Activated T-helper 1 cell treated with anti-CD3 and anti-CD28 coated beads, Interleukin-2, amount 50 U/mL, for 16 hours (primary cell): ENCODE measurements at places on chromosomes 2 and 18.

DNA sequence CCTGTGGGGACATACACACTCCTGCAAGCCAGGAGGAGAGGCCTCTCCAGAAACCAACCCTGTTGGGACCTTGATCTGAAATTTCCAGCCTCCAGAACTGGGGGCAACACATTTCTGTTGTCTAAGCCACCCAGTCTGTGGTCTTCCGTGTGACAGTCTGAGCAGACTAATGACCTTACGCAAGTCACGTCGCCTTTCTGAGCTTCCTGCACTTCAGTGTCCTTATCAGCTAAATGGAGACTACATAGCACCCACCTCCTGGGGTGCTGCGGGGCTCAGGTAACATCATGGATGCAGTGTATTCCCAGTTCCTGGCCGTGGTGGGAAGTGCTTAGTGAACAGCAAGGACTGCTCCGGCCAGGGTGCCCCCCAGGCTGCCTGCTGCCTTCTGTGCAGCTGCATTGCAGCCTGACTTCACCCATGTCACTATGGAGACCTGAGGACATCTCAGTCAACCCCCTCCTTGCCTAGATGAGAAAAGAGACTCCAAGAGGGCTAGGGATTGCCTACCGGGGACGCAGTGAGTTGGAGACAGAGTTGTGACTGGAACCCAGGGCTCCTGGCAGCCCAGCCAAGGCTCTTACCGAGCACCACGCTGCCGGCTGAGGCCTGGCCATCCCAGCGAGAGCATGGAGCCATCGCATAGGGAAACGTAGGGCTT, 61.2 kb upstream of the FZD5 start:
- no peak for DNase-seq

GRCh38 chr2:175914846-175915245, 87.2 kb downstream of the LNPK start:
- DNase-seq: no peak

GRCh38 chr18:79847606-79848293, 50.0 kb downstream of the KCNG2 start:
- DNase-seq: no peak

- DNase-seq: no peak
These were observed 73.7 kb downstream of the TANK start for GRCh38 chr2:161233858-161234431.

DNA sequence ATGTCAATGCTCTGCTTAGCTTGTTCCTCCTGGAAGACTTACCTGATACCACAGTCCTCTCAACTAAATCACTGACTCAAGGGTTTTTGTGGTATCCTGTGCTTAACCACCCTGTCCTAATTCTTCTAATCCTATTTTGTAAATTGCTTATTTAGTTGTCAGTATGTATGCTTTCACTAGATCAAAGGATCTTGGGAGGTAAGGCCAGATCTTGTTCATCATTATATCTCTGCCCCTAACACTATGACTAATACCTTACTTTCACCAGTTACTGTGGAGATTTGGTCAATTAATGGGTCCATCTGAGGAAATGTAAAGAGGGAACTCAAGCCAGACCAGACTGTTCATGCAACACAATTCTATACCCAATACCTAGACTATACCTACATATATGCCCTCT, 203.2 kb downstream of the GULP1 start:
- DNase-seq: no peak

DNA sequence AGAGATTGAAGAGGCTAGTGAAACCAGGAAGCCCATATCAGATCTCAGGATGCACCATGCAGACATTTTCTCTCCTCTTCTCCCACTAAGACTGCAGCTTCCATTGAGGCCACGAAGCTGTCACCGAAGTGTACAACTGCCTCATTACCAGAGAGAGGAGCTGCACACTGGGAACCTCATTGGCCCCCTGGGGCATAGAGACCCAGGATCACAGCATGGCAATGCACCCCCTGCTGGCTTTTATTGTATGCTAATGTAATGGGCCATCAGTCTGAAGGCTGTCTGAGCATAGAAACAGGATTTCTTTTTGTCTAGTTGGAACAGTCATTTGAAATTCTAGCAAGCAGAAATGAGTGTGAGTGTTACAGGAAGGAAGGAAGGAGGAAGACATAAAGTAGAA, 861.6 kb upstream of the CELF4 start:
- DNase-seq: no peak

DNA sequence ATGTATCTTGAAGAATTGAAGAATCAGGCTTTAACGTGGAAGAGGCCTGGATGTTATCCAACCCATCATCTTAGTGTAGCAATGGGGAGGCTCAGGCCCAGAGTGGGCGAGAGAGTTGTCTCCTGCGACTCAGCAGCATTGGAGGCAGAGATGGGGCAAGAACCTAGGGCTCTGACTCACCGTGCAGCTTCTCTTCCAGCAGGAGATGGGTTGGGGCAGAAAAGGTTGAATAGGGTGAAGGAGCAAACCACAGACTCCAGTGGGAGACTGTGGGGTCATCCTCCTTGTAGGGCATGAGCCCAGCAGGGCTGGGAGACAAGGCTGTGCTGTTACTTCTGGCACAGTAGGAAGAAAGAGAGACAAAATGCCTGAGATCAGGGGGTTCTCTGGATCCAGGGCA, 1.4 kb downstream of the IL36RN start:
- DNase-seq: no peak

DNA sequence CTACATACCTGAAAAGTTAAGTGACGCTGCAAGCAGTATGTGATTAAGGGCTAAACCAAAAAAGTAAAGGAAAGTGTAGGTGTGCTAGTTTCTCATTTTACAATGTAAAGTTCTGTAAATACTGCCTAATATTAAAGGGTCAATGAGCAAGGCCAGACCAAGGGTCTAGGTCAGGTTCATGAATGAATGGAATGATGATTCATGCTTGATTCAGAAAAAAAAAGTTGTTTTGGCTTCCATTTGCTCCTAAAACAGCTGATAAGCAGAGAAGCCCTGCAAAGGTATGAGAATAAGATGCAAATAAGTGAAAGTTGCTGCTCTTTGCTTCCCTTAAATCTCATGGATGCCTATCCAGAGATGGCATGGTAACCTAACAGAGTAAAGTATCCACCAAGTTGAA, 61.3 kb downstream of the PTRHD1 start:
- no peak for DNase-seq

- no peak for DNase-seq
These were observed 16.2 kb upstream of the DGKD start for GRCh38 chr2:233338046-233338445.

- no peak for DNase-seq
These were observed 61.2 kb downstream of the CCDC85A start for GRCh38 chr2:56244911-56245530.

DNA sequence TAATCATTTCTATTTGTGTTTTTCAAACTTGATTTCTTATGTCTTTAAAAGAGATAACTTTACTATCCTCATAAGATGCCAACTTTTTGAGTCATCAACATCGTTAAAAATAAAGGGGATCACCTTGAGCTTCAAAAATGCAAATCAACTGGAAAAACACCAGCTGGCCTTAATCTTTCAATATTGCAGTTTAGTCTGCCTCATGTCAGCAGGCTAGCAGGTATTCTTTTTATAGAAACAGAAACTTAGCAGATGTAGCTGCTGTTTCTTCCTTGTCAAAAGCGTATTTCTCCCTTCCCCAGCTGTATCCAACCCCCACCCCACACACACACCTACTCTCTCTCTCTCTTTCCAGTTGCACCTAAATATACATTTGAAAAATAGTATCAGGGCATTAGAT, 154.1 kb upstream of the ZNF804A start:
- no peak for DNase-seq

- no peak for DNase-seq
These were observed 16.7 kb downstream of the PKDCC start for GRCh38 chr2:42064417-42064942.

DNA sequence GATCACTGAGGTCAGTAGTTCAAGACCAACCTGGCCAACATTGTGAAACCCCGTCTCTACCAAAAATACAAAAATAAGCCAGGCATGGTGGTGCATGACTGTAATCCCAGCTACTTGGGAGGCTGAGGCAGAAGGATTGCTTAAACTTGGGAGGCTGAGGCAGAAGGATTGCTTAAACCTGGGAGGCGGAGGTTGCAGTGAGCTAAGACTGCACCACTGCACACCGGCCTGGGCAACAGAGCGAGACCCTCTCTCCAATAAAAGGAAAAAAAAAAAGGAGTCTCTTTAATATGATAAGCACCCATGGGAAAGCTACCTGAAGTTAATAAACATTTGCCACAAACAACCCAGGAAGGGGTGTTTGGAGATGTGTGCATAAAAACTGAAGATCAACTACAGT, 2.6 kb downstream of the STRN start:
- DNase-seq: no peak

GRCh38 chr2:238525990-238526389, 99.3 kb downstream of the ASB1 start:
- no peak for DNase-seq

GRCh38 chr2:74824679-74825078, 9.2 kb upstream of the HK2 start:
- DNase-seq: no peak

DNA sequence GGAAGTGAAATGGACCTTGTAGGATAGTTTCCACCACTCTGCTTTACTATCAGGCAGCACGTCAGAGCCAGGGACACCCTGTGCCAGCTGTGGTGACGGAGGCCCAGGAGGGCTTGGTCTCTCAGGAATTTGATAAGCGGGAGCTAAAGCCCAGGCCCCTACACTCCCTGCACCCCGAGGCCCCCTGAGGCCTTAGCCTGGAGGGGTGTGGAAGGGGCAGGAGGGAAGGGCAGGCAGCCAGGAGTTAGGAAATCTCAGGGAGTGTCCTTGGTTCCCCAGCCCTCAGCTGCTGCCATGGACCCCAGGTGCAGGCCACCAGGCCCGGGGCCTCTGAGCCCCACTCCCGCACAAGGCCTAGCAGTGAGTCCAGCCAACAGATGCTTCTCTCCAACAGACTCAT, 38.2 kb downstream of the PDIA6 start:
- DNase-seq: no peak

DNA sequence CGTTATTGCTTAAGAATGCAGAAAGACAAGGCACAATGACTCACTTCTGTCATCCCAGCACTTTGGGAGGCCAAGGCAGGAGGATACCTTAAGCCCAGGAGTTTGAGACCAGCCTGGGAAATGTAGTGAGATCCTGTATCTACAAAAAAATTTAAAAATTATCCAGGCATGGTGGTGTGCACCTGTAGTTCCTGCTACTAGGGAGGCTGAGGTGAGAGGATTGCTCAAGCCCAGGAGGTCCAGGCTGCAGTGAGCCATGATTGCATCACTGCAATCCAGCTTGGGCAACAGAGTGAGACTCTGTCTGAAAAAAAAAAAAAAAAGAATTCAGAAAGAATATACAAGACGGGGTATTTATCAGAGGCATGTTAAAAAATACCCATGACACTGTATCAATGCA, 182.0 kb upstream of the SPOPL start:
- DNase-seq: no peak

DNA sequence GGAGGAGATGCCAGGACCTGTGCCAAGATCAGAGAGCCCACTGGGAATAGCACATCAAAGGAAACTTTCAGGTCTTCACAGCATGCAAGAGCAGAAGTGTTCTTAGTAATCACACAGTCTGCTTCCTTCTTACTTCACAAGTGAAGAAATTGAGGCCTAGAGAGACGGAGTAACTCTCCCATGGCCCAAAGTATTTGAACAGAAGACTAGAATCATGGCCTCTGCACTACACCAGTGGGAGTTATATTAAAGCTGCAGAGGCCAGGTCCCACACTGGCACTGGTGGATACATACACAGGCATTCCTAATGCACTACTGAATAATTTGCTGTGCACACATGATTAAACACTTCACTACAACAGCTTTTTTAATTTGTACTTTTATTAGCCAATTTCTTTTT, 107.6 kb upstream of the RMP24 start:
- no peak for DNase-seq

- no peak for DNase-seq
These were observed 2.4 kb downstream of the NR4A2 start for GRCh38 chr2:156329927-156330726.

GRCh38 chr18:32966141-32966540, 193.3 kb upstream of the KLHL14 start:
- DNase-seq: no peak

GRCh38 chr2:204234879-204235278, 298.3 kb downstream of the ICOS start:
- DNase-seq: no peak

GRCh38 chr2:207142461-207142860, 23.3 kb downstream of the KLF7 start:
- no peak for DNase-seq

GRCh38 chr2:19300961-19301360, 57.5 kb downstream of the OSR1 start:
- no peak for DNase-seq

DNA sequence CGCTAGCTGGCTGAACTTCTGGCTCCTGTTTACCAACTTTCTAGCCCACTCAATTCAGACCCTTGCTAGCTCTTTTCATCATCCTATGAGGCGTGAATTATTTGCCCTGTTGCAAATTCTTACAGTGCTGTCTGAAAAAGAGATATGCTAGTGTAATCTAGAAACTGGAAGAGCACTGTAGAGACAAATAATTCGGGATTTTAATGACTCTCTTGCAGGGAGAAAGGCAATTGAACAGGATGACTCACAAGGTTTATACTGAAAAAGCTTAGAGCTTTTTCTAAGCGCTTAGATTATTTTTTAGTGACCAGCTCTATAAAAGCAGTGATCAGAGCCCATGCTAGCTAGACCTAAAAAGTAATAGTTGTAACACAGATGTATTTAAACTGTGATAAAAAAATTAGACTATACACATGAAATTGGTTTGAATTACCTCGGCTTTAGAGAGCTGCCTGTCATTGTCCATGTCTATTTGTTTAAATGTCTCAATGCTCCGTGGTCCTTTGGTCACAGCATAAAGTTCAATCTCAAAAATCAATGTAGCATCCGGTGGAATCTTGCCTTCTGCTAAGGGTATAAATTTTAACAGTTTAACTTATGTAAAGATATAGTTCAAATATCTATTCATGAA, 9.1 kb downstream of the FKBP7 start:
- no peak for DNase-seq

- DNase-seq: no peak
These were observed 18.1 kb upstream of the SPP2 start for GRCh38 chr2:234032279-234032856.

- DNase-seq: no peak
These were observed 55.8 kb downstream of the TSN start for GRCh38 chr2:121810959-121811853.

GRCh38 chr18:66558773-66559172, 45.1 kb downstream of the CDH19 start:
- DNase-seq: no peak

GRCh38 chr2:127103243-127104165, 3.5 kb downstream of the BIN1 start:
- DNase-seq: no peak

- DNase-seq: no peak
These were observed 148.1 kb downstream of the EML6 start for GRCh38 chr2:54871457-54872107.
